ENCODE measurements at places on chromosomes 16 and 17.

GRCh38 chr16:27676839-27677238, 126.9 kb downstream of the KATNIP start:
- no peak for DNase-seq

DNA sequence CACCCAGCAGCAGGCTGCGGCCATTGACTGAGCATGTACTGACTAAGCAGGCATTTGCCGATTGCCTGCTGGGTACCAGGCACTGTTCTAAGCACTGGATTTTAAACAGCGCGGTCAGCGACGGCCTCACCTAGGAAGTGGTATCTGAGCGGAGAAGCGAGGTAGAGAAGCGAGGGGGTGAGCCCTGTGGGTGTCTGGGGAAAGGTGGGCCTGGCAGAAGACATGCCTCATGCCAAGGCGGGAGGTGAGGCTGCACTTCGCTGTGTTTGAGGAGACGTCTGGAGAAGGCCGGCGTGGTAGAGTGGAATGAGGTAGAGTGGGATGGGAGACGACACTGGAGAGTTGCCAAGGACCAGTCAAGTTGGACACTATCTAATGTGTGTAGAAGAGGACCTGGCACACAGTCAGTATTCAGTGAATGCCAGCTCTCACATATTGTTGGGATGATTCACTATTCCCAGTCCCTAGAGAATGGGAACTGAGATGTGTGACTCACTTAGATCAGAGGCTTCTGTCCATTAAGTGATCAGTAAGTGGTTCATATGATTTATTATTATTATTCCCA, 14.4 kb downstream of the SYCE1L start:
- no peak for DNase-seq

DNA sequence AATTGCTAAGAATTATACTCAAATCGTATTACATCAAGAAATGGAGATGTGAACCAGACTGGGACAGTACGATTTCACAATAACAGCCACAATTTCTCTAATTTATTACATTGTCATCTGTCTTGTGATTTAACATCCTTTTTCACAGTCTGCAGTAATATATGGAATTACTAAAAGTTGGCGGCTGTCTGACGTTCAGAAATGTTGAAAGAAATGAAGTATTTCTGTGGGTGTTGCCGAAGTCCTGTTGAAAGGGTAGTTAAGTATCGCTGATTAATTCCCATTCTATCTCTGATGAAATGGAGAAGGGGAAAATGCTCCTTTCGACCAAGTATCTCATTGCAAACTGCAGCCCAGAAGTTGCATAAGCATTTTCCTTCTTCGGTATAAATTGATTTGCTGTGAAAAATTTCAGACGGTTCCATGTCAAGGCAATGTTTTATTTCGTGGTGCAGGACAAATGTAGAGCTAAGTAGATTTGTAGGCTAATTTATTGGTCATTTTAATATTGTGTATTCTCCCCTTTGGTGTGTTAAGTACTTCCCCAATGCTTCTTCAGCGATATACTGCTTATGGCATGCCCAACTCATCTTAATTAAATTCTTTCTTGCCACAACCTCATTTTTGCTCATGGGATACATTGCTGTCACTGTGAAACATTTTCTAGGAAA, 775.2 kb upstream of the RBFOX1 start:
- no peak for DNase-seq

DNA sequence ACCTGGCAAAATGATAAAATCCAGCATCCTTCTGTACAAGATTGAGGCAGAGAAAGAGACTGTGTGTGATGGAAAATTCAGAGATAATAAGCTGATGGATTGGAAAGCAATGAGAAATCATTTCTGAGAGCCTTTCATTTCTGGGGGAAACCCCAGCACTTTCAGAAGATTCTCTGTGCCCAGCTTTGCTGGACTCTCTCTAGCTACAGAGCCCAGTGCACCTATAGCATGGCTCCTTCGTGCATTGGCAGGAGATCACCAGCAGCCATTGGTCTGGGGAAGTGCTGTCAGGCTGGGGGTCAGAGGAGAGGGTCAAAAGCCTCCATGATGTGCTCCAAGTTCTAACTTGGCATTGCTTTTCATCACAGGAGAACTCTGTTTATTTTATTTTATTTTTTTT, 259.9 kb downstream of the SOX9 start:
- DNase-seq: no peak

DNA sequence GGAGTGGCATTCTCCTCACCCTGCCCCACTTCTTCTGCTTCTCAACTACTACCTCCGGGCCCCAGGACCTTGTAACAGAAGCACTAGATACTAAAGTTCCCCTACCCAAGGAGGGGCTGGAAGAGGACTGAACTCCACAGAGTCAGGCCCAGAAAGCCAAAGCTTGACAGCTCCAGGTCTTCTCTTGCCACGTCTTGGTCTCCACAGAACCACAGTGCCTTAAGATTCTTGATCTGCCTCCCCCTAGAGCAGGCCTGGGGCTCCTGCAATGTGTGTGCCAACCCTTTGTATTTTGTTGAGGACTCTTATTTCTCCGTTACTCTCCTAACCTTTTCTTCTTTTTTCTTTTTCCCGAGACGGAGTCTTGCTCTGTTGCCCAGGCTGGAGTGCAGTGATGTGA, 4.0 kb downstream of the SLC16A13 start:
- no peak for DNase-seq

- DNase-seq: peak; percentile 6
Measured at GRCh38 chr17:2883544-2884213, 87.4 kb downstream of the RAP1GAP2 start.

DNA sequence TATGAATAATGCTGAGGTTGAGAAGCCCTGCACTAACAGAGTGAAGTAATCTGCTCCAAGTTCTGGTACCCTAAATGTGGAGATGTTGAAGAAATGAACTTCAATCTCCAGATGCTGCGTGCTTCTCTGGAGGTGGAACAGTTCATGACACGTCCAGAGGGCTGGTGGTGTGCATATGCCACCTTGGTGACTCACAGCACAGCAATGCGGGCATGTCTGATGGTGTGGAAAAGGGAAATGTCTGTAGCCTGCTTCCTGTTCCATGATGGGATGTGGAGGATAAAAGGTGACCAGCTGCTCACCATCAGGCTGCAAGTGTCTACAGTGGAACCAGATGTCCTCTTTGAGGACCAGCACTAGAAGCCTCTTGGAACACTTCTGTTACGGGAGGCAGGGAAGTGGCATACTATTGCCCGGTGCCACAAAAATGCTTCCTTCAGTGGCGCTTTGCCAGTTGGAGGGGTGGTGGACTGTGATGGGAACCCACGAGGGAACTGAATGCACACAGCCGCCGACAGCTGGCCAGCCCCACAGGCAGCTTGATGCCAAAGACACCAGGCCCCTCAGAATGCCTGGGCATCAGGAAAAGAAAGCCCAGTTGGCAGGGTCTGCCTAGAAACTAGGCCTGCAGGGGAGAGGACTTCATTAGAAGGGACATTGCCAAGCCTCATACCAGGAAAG, 19.9 kb downstream of the SNX11 start:
- DNase-seq: no peak

DNA sequence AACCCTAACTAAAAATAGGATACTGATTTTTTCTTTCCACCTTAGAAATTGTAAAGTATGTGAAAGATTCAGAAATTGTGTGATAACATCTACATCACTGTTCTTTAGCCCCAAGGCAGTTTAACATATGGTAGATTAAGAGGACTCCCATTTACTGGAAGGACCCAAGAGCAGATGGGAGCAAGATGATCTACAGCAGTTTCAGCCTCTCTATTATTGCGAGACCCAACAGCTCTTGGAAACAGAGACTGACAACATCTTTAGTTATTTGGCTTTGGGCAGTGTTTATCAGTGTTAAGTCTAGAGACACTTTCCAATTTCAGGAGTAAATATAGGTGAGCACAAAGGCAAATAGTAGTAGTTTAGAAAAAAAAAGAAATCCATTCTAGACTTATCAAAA, 124.9 kb upstream of the CORO6 start:
- DNase-seq: no peak

DNA sequence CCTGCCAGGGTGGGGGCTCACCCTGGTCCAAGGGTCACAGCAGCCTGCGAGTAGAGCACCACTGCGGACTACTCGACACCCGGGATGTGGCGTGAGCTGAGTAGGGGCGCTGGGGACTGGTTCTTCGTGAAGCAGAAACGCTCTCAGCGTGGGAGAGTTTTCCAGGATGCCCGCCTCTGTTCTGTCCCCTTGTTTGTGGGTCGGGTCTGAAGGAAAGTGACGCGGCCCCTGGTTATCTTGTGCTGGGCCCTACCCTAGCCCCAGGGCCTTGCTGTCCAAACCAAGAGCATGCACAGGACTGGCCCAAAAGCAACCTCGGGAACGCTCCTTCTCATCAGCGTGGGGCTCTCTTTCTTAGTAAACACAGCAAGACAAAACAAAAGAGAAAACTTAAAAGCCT, 303.3 kb downstream of the IRF8 start:
- no peak for DNase-seq

DNA sequence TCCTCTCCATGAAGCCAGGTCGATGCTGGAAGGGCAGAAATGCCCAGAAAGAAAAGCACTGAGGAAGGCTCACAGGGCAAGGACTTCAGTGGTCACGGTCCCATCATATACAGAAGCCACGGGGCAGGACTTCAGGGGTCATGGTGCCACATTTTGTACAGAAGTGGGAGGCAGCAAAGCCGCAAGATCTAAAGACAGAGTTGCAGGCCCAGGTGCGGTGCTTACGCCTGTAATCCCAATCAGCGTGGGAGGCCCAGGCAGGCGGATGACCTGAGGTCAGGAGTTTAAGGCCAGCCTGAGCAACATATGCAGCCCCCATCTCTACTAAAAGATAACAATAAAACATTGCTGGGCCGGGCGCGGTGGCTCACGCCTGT, 96.0 kb downstream of the NXN start:
- no peak for DNase-seq

DNA sequence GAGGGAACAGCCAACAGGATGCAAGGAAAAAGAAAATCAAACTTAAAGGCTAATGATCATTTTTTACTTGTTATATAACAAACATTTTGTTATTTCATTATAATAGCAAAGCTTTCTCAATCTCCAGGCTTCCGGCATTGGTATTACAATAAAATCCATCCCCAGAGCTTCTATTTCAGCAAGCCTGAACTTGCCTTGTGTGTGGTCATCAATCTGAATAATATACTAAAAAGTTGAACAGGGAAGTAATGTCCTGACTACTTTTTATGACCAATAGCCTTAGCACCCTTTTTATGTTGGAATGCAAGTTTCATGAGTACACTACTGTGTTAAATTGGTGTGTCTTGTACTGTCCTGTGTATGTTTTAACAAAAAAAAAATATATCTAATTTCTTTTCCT, 27.1 kb upstream of the VWA3A start:
- DNase-seq: no peak

GRCh38 chr17:410543-411401, 58.2 kb upstream of the RPH3AL start:
- no peak for DNase-seq

DNA sequence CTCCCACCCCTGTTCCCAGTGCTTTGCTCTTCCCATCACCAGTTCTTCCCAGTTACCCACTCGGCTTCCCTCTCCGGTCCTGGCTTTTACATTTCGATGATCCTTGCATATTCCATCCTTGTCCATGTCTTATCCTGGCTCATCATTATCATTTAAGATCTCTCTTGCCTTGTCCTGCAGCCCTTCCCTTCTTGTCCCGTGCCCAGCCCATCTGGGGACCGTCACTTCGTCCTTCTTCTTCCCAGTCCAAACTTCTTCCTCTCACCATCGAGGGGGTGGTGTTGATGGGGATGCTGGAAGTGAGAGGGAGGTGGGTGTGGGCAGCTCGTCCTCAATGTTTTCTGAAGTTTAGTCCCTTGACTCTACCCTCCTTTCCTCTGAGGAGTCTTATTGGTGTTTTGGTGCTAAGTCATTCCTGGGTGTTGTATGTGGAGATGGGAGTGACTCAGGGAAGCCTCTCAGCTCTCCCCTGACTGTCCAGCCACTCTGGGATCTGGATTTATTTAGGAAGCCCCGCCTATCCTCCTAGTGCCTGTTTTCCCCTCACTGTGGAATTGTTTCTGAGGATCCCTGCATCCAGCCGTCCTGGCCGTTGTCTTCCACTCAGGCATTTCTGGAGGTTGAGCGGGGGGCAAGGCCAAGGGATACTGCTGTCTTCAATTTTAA, 975 bp downstream of the SNX29 start:
- no peak for DNase-seq

GRCh38 chr16:5215901-5216300, 118.3 kb upstream of the EEF2KMT start:
- DNase-seq: no peak

DNA sequence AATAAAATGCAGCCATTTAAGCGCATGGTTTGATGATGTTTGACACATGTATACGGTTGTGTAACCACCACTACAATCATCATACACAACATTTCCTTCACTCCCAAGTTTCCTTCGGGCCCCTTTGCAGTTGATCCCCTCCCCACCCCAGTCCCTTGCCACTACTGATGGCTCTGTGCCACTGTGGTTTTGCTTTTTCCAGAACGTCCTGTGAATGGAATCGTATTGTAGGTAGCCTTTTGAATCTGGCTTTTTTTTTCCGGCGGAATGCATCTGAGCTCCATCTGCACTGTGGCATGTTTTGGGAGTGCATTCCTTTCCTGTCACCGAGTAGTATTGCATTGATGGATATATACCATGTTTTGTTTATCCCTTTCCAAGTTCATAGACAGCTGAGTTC, 15.1 kb upstream of the MAP2K3 start:
- no peak for DNase-seq

DNA sequence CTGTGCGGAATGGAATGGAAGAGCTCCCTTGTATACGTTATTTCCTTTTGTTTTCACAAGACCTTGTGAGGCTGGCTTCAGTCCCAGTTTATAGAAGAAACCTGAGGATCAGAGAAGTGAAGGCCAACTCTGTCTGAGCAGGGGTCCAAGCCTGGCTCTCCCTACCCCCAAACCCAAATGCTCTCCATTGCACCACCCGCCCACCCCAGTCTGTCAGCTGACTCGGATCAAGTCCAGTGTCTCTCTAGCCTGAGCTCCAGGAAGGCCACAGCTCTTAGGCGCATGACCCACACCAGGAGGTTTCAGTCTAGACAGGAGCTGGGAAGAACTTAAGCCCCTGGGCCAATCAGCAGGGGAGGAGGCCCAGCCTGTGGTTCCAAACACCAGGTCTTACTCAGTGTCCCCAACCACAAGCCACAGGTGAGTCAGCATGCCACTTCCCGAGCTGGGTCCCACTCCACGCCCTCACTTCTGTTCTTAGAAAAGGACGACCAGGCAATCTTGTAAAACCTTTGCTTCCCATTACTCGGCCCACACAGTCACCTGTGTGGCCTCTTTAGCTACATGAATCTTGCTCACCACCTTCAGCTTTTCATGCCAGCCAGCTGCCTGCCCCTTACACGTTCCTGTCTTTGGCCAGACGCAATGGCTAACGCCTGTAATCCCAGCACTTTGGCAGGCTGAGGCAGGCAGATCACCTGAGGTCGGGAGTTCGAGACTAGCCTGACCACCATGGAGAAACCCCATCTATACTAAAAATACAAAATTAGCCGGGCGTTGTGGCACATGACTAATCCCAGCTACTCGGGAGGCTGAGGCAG, 27.8 kb downstream of the TK2 start:
- no peak for DNase-seq

- no peak for DNase-seq
Measured at GRCh38 chr17:73691321-73691766, 47.1 kb upstream of the SDK2 start.

- DNase-seq: no peak
Measured at GRCh38 chr17:7027335-7027734, 4.5 kb downstream of the BCL6B start.
